Stimulated activated naive B cell treated with anti-CD40 and anti-IgM and Interleukin-4, amounts not matched to agents 10 μg/mL and 1 μg/mL and 100 μg/mL, for 72 hours (primary cell): ENCODE measurements at places on chromosomes 5 and 9.

DNA sequence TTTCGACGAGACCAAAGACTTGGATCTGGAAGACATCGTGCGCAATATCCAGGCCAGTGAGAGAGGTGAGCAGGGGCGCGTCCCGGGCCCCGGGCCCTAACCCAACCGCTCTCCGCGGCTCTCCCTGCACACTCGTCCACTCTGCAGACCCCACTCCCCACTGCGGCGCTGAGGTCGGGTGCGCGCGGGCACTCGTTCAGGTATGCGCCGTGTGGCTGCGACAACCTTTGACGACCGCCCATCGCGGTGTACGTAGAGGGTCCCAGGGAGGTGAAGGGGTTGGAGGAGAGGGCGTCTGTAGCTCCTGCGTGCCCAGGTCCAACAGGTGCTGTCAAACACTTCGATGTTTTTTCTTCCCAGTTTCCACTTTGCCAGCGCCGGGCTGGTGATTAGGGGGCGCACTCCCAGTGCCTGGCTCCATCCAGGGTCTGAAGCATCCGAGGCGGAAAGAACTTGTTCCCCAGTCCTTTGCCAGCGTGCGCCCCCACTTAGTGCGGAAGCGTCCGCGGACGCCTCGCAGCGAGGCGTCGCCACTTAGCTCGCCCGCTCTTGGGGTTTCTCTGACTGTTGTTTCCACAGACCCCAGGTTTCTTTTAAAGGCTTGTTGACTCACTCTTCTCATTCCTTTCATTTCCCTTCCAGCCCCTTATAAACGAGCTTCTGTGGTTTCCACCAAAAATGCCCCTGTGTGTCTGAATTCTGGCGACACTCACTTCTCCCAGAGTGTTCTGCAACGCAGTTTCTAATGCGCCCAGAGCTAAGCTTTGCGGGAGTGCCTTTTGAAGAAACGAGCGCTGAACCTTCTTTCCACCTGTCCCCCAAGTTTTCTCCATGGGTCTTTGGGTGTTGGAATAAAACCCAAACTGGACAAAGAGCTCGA lies 1.6 kb downstream of the NPR3 start:
- no peak for DNase-seq

DNA sequence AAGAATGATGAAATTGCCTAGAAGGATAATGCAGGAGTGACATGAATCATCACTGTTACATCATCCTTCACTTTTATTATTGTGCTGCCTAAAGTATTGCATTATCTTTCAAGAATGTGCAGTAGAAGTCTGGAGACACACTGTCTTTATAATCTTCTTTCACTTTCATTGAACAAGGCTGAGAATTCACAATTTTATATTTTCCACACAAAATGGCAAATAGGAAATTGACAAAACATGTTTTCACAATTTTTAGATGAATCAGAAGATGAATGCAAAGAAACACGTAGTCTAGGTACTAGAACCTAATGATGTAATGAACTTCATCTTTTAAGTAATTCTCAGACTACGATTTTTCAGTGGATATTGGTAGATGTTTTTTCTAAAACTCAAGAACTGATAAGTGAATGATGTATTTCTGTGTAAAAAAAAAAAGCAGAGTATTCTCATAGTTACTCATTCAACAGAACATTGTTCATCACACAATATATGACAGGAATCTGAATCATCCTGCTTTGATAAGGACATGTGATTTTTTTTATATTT lies 131.5 kb upstream of the GRHPR start:
- no peak for DNase-seq

GRCh38 chr5:53430618-53431252 lies 49.7 kb upstream of the FST start:
- DNase-seq: no peak

- DNase-seq: no peak
These were observed 223.7 kb downstream of the PAPPA start for GRCh38 chr9:116377179-116377798.

- DNase-seq: no peak
These were observed 46.9 kb upstream of the DNAH5 start for GRCh38 chr5:13991365-13991764.

DNA sequence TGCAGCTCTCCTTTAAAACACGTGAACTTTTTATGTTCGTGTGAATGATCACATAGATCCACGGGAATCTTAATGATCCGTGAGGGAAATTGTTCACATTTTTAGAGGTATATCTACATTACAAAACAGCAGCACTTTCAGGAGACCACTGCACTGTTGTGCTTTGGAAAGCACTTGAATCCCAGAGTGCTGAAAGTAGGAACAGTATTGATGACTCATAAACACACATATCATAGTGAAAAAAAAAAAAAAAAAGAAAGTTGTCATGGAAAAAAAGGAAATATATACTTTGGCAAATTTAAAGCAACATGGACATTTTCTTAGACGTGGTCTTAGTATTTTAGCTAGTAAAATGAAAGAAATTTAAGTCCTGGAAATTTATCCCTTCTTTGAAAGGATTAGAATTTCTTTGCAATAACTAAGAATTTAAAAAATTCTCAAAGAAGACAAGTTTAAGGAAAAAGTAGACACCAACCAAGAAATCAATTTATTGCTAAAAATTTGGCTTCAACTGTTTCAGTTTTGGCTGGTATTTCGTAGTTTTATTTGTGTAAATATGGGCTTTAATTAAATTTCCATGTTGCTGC lies 55.4 kb downstream of the ADGRV1 start:
- DNase-seq: no peak

GRCh38 chr5:10482791-10483530 lies 41.3 kb downstream of the ROPN1L start:
- DNase-seq: no peak

- no peak for DNase-seq
These were observed 15.0 kb upstream of the PFDN1 start for GRCh38 chr5:140317859-140318258.

GRCh38 chr5:153476767-153477166 lies 13.7 kb upstream of the GRIA1 start:
- no peak for DNase-seq

GRCh38 chr5:52943285-52943684 lies 45.9 kb upstream of the ITGA2 start:
- no peak for DNase-seq

GRCh38 chr9:82621447-82621846 lies 441.5 kb downstream of the RASEF start:
- DNase-seq: no peak

DNA sequence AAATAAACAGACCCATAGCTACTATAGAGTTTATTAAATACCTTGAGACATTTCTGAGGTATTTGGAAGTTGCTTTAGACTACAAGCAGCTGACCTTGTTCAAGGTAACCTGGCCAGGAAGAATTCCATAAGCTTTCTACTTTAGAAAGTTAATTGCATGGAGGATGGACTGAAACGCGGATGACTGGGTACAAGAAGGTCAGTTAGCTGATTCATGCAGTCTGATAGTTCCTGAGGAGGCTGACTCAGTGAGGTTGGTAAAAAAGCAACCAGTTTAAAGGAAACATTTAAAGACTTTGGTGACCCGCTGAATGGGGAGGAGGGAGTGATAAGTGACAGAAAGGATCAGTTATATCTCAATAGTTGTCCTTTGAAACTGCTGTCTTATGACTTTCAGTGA lies 670.1 kb upstream of the CDH9 start:
- DNase-seq: no peak

GRCh38 chr9:131660466-131661405 lies 79.1 kb downstream of the RAPGEF1 start:
- DNase-seq: no peak
